ENCODE measurements at places on chromosomes 6 and 20.

- no peak for DNase-seq
These were observed 146.9 kb downstream of the MACROD2 start for GRCh38 chr20:14142171-14142570.

- no peak for DNase-seq
These were observed 56.0 kb downstream of the CLIC5 start for GRCh38 chr6:45959534-45960145.

DNA sequence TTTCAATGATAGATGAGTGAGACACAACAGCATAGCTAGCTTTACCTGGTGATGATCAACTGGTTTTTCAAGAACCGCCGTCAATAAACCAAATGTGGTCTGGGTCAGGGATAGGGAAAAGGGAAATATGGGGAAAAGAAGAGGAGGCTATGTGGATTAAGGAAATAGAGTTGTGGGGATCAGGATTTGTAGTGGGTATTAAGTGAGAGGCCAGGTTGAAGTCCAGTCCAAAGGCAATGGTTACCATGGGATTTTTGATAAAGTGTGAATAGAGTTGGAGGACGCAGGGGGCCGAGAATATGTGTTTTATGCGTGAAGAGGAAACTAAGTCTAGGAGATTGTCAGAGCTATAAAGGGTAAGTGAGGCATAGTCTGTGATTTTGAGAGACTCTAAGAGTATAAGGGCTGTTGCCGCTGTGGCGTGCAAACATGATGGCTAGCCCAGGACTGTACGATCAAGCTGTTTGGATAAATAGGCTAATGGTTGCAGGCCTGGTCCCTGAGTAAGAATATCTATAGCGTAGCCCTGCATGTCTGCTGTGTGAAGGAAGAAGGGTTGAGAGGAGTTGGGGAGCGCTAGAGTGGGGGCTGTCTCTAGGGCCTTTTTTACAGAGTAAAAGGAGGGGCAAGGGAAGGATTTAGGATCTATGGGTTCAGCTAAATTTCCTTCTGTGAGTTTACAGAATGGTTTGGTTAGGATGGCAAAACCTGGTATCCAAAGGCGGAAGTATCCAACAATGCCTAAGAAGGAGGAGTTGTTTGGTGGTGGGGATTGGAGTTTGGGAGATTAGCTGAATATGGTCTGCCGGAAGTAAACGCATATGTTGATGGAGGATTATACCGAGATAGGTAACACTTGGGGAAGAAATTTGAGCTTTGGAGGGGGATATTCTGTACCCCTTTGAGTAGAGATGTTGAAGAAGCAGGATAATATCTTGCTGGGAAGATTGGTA, 749.7 kb upstream of the ADGRB3 start:
- DNase-seq, result no peak

DNA sequence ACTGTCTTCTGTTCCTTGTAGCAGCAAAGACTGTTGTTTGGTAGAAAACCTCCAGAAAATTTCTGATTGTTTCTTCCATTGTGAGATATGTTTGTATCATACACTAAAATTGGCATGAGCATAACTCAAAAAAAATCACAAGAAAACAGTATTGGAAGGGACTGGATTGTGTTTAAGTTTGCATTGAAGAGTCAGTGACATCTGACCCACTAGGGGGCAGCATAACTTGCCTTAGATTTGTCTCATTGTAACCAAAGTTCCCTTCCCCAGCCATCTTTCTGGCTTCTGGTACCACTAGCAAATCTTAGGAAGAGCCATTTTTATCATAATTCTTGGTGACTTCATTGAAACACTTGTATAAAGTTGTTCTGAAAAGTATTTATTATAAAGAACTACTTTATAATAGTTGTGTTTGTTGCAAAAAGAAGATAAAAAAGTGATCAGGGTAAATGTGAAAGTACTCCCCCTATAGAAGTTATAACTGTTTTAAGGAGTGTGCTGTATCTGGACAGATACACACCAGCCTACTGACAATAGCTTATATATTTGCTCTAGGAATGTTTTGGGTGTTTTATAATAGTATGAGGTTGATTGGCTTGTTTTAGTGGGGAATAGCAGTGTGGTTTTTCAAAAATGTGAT, 7.7 kb downstream of the CSTF1 start:
- peak; percentile 60 for DNase-seq

DNA sequence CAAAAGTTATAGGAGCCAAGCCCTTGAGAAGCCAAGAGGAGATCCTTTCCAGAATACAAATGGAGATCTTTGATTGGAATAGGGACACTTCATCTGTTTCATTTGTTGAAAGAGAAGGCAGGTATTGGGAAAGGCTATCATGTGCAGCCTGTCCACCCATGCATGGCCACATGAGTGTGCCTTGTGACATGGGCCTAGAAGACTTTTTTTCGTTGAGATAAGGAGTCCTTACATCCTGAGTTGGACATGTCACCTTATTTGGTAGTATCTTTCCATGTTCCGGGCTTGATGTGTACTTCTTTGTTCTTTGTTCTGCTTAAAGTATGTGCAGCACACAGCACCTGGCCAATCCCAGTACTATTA, 42.1 kb upstream of the SYNCRIP start:
- DNase-seq, result no peak

GRCh38 chr6:34189806-34190503, 44.1 kb upstream of the GRM4 start:
- DNase-seq, result no peak

DNA sequence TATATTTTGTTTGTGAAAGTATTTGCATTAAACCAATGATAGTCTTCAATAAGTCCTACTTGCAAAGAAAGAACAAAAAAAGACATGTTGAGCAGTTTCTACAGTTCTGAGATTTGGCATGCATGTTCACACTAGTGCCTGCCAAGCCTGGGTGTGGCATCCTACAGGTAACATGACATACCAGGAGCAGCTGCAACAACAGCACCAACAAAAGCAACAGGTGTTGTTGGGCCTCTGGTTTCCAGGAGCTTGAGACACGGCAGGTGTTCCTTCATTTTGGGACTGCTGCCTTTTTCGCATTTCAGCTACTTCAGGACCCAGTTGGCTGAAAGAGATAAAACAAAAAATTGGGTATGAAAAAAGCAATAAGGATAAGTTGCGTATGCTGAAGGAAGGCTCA, 41.2 kb upstream of the MTRF1L start:
- no peak for DNase-seq

DNA sequence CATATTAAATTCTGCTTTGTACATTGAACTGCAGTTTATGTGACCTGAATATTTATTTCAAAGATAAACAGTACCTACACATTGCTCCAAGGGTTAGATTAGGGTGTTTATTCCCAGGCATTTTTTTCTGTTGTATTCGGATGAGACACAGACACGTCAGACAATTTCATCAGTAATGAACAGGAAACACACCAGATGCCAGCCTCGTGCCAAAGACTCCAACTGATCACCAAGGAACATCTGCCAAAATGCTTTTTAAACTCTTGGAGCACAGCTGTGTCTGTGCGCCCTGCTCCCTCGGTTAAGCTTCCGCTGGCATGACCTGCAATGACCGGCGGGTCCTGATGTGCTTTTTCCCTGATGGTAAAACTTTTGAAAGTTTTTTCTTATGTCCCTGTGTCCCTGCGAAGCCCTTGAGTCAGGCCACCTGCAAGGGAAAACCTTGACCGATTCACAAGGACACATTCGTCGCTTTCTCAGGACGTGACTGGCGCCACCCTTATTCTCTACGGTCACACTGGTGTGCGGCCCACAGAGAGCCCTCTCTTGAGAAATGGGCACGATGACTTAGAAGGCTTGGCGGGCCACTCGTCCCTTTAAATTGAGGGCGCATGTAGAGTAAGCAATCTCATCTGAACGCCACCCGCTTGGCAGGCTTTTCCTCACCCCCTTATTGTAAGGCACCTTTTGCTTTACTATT, 173.9 kb downstream of the QKI start:
- DNase-seq, result no peak

DNA sequence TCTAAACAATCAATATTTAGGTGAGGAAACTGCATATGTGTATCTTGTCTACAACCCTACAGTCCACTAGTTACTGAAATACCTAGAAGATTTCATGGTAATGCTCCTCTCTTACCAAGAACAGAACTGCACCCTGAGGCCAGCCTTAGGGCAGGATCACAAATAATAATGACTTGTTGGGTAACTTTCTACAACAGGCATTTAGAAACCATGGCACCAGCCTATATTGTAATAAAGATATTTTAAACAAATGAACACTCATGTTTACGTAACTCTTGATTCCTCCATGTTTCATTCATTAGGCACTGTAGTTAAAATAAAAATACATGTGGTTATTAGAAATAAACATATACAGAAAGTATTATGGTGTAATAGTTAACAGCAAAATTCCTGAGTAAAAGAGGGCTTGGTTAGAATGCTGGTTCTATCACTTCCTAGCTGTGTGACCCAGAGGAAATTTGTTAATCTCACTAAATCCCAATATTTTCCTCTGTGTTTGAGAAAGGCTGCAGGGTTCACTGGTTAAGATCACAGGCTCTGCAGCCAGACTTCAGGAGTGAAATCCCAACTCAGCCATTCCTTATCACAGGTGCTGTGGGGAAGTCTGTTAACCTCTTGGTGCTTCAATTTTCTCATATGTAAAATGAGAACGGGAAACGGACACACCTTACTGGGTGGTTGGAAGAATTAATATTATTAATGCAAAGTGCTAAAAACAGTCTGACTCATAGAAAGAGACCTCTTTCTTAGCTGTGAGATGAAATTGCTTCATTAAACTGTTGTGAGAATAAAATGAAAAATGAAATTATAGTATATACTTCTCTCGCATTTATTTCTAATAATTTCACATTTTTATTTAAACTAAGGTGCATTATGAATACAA, 8.5 kb downstream of the HMGN3 start:
- DNase-seq, result no peak

- DNase-seq, result peak; percentile 43
These were observed 23.2 kb downstream of the TRERF1 start for GRCh38 chr6:42428326-42429041.

DNA sequence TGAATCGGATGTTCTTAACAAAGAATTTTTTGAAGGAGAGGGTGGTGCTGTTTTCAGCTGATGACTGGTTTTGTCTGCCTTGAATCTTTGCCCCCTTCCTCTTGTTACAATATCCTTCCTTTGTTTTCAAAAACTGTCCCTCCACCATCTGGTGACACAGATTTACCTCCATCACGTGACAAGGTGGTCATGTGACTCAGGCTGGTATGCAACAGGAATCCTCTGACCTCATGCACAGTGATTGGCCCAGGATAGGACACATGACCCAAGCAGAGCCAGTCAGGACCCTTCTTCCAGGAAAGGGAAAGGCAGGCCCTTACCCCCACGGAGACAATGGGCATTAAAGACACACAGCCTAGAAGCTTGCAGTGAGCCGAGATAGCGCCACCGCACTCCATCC, 84.7 kb upstream of the MC3R start:
- DNase-seq, result no peak

GRCh38 chr20:54134445-54135220, 39.2 kb downstream of the CYP24A1 start:
- no peak for DNase-seq

GRCh38 chr20:51216850-51217249, 193.9 kb upstream of the KCNG1 start:
- DNase-seq, result no peak

- DNase-seq, result no peak
These were observed 17.7 kb upstream of the PDE7B start for GRCh38 chr6:135833771-135834170.

GRCh38 chr6:30790724-30791383, 46.5 kb upstream of the IER3 start:
- DNase-seq, result no peak

DNA sequence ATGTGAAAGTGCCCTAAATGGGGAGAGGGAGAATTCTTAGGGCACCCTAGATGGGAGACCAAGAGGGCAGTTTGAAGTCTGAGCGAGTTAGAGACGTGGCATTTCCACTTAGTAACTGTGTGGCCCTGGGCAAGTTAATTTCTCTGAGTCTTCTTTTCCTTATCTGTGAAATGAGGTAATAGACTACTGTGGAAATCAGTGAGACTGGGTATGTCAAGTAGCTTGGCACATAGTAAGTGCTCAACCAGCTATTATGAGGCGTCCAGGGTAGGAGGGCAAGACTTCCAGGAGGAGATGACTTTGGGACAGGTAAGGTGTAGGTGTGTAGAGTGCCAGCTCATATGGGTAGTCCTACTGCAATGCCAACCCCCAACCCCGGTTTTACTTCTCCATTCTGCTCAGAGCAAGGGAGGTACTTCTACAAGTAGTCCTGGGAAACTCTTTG, 770 bp downstream of the KIF3B start:
- no peak for DNase-seq

DNA sequence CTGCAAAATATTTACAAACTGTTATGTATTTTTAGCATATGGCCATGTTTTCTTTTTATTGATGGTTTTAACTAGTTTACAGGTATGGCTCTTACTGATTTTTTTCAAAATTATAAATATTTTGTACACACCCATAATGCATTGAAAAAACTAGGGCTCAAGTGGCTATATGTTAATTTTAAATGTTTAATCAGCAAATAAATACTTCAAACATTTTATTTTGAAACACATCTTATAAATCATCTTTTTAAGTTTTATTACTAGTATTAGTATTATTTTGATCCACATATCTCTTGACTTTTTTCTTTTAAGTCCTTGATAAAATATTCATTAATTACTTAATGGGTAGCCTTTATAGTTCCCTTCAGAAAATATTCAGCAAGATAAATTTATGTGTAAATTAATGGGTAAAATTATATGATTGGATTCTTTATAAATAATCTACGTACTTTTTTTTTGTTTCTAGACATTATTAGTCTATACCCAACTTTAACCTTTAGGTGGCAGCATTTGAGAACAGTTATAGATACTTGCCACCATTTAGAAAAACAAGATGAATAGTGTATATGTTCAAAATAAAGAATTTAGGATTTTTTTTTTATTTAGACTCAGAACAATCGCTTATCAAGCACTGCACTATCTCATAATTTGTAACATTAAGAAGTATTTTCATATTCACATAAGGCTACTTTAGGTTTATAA, 241.9 kb downstream of the ADGRB3 start:
- DNase-seq, result no peak

DNA sequence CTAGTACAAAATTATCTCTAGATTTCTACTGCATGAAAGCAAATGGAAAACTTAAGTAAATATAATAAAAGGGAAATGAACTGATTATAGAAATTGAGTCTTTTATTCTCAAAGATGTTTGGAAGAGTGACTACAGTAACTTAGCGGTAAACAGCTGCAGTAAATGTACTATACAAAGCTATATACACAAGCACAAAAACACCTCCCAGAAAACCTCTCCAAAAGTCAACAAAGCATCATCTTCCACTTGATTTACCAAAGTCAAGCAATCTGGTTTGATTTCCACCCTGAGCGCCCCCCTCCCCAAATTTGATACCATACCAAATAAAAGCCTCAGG, 142.1 kb upstream of the SHLD1 start:
- DNase-seq, result no peak
